ENCODE measurements at places on chromosomes 2 and 18.

DNA sequence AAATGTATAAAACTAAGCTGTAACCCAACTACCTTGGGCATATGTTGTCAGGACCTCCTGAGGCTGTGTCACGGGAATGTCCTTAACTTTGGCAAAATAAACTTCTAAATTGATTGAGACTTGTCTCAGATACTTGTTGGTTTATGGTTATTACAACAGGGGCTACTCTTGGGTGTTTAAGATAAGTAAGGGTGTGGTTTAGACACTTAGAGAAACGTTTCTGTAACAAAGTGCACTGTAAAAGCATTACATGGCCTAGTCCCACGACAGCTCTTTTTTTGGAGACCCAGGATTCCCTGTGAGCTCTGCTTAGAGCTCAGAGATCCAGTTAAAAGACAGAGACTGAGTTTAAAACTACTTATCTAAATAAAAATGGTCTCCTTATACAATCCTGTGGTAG is 32.3 kb upstream of the LIPG start:
- DNase-seq = no peak

- DNase-seq = no peak
These were observed 72.6 kb downstream of the STK39 start for GRCh38 chr2:168174756-168175155.

DNA sequence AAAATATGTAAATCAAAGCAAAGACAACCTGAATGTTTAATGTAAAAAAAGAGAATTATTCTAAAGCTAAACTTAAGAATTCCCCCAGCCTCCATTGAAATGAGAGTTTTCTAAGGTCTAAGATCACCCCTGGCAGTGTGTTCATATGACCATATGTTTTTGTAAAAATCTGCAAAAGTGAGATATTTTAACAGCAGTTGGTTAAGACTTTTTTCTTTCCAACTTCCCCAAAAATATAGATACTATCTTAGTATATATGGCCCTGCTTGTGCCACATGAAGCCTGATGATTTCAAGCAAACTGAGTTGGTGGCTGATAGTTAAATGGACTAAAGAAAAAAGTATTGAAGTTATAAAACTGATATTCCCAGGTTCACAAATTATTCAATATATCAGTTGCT is 35.4 kb downstream of the ZNF804A start:
- no peak for DNase-seq

GRCh38 chr2:132429941-132430573 is 13.5 kb downstream of the GPR39 start:
- no peak for DNase-seq

DNA sequence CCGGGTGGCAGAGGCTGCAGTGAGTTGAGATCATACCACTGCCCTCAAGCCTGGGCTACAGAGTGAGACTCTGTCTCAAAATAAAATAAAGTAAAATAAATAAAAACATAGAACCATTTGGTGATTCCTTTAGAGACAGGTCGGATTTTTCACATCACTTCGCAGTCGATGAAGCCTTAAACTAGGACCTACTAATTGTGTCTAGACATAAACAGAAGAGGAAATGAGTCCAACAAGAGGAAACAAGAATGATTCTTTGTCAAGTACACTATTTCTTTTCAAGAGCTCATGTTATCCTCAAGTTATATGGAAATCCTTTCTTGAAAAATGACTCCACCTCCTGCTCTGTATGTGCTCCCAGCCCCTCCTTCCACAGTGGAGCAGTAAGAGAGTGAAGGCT is 758.9 kb downstream of the DPP10 start:
- no peak for DNase-seq

DNA sequence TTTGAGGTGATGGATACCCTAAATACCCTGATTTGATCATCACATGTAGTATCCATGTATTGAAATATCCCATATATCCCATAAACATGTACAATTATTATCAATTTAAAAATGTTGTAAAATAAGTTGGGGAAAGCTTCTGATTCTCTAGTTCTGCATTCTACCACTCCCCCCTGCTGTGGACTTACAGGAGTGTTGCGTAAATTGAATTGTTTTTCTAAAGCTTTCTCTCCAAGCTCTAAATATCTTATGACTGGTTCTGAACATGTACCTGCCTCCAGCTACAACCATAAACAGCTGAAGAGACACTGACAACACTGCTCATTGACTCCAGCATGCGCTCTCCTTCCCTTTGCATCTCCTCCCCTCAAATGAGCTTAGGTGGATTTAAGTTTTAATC is 145.2 kb downstream of the MGAT5 start:
- no peak for DNase-seq

DNA sequence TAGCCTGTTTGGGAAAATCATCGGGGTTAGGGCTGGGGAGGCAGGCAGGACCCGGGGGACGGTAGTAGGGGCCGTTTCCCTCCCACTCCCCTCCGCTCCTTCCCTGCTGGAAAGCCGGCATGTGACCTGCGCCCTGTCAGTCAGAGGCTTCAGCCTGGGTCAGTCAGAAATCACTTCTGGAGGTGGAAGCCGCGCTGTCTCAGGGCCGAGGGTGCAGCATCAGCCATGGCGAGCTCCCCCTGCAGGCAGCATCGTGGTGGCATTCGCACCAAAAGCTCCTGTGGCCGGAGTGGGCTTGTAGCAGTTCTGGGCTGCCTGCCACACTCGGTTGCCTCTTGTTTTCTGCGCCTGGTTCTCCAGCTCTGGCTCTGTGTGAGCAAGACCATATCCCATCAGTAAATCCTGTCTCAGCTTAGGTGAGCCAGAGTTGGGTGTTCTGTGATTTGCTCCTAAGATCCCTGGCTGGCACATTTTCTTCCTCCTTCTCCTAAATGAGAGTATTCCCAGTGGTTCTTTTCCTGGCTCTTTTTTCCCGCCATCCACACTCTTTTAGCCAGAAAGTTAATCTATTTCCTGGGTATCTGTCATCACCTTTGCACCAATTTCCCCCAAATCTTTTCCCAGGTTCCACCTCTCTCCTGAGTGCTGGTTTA is 123.9 kb upstream of the CD302 start:
- peak; percentile 81 for DNase-seq

DNA sequence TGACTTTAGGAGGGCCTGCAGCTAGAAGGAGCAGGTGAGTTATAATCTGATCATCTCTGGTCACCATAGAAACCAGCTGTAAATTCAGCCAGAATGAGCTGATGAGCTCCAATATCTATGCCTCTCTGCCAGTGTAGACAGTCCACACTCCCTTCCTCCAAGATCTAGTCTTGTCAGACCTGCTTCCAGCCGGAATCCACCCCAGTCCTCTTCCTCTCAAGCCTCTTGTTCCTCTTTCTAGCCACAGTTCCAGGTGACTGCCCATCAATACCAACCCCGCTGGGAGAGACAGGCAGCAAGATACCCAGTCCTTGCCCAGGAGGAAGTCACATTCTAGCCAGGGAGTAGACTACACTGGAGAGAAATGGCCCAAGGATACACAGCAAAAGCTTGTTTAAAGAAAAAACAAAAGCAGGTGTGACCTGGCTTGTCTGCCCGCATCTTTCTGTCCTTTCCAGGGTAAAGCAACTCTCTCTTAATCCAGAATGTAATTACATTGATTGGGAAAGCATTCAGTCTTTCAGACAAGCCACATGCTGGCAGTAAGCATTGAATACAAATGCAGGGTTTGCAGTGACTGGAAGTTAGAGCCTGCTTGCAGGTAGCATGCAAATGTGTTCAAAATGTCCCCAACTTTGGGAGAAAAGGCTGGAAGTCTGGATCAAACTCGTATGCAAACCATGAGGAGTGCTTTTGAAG is 9.0 kb upstream of the SLC35F6 start:
- peak; percentile 11 for DNase-seq

DNA sequence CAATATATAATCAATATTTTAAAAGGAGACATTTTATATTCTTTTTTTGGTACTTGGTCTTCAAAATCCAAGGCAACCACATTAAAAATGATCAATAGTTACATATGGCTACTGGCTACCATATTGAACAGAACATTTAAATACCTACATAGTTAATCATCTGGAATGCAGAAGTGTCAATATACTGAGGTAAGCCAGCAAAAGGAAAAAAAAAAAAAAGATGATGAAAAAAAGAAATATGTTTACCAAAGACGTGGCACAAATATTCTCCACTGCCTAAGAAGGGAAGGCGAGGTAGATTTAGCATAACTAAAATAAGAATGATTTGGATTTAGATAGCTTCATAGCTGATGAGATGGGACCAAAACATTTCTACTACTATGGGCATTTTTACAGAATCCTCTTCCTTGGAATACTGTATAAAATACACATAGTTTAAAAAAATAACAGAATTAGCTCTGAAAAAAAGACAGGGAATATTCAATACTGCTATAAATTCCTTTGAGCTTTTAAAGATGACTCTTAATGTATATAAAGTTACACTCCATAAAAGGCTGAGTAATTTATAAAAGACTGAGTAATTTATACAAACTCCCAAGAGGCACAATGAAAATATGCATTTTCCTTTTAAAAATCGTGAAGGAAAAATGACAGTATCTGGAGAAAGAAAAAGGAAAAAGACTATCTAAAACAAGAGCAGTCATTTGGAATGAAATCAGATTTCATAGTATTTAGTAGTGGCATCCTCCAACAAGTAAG is 63.5 kb downstream of the CDH2 start:
- no peak for DNase-seq

DNA sequence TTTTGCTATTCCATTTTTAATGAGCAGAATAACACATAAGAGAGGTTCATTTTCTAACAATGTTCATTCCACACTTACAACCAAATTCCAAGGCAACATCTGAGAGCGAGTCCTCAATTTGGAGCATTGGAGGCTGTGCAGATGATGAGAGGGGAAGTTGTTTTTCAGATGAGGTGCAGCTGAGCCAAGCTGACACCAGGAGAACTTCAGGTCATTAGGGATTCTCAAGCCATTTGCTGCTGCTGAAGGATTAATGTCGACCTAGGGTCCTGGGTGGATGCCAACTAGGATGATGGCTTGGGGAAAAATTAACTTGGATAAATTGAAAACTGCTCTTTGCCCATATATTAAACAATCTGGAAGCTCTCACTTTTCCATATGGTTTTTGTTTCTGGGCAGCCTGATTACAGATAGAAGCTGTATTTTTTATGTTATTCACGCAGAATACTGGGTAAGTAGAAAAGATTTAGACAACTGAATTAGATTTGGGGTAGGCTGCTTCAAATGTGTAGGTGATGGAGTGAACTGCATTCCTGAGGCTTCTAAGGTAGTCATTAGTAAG is 206.4 kb upstream of the SLC39A10 start:
- DNase-seq = no peak

DNA sequence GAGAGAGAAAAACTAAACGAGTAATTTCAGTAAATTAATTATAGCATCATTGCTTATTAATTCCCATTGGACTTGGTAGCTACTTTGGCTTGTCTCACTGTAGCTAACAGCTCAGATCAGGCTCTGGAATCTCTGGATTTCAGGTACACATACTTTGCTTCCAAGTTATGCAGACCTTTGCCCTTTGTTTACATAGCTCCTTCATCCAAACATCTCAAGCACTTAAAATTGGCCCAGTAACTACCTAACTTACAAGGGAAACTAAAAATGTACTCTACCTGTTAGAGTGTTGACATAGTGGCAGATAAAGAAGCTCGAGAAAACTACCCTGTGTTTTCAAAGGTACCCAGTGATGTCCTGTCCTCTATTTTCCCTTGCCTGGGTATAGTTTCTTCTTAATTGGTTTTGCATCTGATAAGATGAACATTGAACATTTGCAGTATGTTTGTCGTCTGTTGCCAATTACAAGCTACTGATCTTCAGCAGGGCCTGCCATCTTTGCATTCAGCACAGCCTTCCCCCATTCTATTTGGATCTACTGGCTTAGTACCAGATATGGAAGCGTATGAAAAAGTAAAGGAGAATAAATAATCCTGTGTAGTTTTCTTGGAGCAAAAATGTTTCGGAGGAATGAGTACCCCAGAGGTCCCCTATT is 601.5 kb upstream of the FANCL start:
- no peak for DNase-seq

GRCh38 chr2:42369532-42370229 is 8.7 kb upstream of the COX7A2L start:
- DNase-seq = no peak

GRCh38 chr2:43215673-43216255 is 10.6 kb downstream of the ZFP36L2 start:
- no peak for DNase-seq

GRCh38 chr2:19810637-19811036 is 91.1 kb downstream of the TTC32 start:
- DNase-seq = no peak

DNA sequence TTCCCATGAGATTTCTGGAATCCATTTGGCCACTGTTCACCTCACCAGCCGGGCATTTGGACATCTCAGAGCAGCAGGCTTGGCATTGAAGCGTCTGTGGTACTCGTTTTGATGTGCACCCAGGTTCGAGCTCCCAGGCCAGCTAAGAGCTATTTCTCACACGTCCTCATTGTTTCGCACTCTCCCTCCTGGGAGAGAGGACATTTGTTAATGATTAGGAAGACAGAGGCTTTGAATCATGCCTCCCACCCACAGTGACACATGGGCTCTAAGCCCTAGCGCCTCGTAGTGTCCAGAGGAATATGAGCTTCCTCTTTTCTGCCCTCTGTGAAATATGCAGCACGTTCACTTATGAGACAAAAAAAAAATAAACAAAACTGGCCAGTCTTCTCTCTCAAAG is 361.8 kb downstream of the RND3 start:
- DNase-seq = no peak

GRCh38 chr18:22694954-22695353 is 238.2 kb upstream of the RBBP8 start:
- no peak for DNase-seq

DNA sequence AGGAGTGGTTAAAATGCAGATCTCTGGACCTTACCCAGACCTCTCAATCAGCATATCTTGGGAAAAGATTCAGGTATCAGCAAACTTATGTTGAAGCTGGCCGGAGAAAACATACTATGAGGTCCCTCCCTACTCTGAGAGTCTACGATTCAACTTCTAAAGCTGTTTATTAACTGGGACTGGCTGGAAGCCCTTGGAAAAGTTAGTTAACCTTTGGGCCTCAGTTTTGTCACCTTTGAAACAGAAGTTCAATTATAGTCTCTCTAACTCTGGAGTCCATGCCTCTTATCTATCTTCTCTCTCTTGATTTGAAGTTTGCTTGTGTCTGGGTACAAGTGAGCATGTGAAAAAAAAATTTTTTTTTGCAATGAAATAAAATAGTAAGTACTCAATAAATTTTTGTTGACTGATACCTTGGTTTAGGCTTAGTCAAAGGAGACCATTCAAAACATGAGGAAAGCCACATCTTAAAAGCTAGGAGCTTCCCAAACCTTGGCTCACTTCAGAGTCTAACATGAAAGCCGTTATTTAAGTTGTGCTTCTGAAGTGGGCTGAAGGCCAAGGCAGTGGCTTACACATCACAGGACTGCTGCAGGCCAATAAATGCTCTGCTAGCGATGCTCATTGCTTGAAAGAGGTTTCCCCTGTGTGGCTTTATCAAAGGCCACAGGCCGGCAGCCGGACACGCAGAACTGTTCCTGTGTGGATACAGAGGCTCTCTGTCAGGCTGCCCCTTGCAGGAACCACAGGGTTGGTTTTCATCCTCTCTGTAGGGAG is 110.6 kb upstream of the FAM136A start:
- no peak for DNase-seq

DNA sequence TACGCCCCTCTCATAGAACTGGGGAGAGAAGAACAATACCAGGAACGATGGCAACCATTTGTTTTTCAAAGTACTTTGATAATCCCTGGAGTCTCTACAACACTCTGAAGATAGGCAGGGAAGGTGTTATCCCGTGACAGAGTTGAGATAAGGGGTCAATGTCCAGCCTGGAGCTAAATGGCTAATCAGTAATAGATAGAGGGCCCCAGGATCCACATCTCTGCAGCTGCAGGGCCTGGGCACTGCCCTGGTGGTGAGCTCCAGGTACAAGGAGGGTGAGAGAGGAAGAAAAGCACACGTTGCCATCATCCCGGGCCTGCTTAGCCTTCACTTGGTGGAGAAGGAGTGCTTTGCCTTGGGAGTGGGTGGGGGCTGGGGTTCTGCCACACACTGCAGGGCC is 260.6 kb downstream of the PRKCE start:
- no peak for DNase-seq

All from H7 (cell line).